Activated CD4-positive, alpha-beta memory T cell treated with anti-CD3 and anti-CD28 coated beads for 36 hours (primary cell): ENCODE measurements at places on chromosomes 11 and 22. TPM values are rescaled to one million over a fixed set of nuclear protein-coding genes. Genes with fewer than 3 reads are reported as not detected.

- H3K36me3 ChIP-seq = peaks cover 19% of the 10 kb centered on the region
- no peak for DNase-seq
- no peaks in the 10 kb centered on the region for H3K27me3 ChIP-seq
- no peaks in the 10 kb centered on the region for H3K4me1 ChIP-seq
Measured at GRCh38 chr11:64369440-64370421, 10.8 kb downstream of the RPS6KA4 start.

DNA sequence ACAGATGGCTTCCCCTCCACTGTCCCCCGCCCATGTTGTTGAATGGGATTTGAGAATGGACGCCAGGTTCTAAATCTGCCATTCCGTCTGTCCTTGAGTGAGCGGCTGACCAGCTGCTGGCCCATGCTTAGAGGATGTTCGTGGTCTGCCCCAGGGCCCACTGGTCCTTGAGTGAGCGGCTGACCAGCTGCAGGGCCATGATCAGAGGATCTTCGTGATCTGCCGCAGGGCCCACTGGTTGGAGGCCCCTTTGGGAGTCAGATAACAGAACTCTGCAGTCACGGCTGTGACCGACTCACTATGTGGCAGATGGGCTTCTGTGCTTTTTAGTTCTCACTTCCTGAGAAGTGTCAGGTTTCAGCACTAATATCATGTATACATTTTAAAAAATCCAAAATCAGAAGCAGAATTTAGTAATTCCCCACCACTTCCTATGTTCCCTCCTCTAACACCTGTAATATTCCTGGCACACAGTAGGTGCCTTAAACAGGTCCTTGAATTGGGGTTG is 54.1 kb downstream of the MICAL3 start:
- no peak overlapping the region for H3K27ac ChIP-seq
- H3K4me3 ChIP-seq = no peak overlapping the region
- H3K27me3 ChIP-seq = no peaks in the 10 kb centered on the region
- peaks cover 1% of the 10 kb centered on the region for H3K36me3 ChIP-seq
- H3K4me1 ChIP-seq = peaks cover 7% of the 10 kb centered on the region

DNA sequence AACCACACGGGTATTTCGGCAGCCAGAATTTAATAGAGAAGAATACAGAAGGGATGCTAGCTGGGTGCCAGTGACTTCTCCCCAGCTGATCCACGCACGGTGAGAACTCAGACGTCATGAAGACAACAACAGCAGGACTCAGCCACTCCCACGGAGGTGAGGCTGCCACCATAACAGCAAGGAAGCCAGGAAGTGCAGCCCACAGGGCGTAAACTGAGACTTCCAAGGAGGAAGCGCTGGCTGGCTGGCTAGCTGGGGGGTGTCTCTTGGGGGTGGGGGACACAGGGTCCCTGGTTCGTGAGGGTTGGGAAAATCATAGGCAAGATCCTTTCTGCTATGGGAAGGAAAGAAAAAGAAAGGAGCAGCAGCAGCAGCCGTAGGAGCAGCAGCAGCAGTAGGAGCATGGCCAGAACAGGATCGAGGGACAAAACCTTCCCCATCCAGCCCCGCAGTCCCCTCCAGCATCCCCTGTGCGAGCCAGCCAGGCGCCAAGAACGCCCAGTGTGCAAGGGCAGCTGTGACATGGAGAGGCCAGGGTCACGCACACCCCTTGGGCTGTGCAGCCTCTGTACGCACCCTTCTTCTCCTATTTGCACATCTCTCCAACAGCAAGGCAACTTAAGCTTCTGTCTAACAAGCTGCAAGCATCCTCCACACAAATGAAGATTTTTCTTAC is 49.6 kb upstream of the SHANK2 start:
- no peaks in the 10 kb centered on the region for H3K36me3 ChIP-seq
- no peak overlapping the region for H3K4me3 ChIP-seq
- H3K4me1 ChIP-seq = no peaks in the 10 kb centered on the region
- no peak for DNase-seq
- H3K27me3 ChIP-seq = peaks cover 8% of the 10 kb centered on the region

GRCh38 chr22:45124176-45124847 is 39.4 kb upstream of the NUP50 start:
- peaks cover 3% of the 10 kb centered on the region for H3K4me1 ChIP-seq
- peaks cover 3% of the 10 kb centered on the region for H3K27me3 ChIP-seq
- no peak overlapping the region for H3K4me3 ChIP-seq

GRCh38 chr11:92911478-92911877 is 58.0 kb upstream of the MTNR1B start:
- no peaks in the 10 kb centered on the region for H3K36me3 ChIP-seq
- no peaks in the 10 kb centered on the region for H3K4me1 ChIP-seq
- H3K27ac ChIP-seq = no peak overlapping the region

DNA sequence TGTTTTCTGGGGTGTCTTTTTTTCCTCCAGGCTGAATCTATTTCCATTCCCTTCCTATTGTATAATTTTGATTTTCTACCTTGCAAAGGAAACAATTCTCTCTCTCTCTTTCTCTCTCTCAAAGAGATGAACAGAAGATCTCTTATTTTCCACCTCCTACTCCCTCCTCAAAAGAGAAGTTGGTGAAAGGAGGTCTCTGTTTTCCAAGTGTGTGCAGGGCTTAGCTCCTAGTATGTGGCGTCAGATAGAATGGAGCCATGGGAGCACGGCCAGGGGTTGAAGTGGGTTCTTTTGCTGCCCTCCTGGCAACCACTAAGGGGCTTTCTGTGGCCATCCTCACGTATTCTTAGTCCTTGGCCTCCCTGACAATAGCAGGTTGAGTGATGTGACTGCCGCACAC is 480 bp downstream of the TRIM34 start:
- no peaks in the 10 kb centered on the region for H3K27me3 ChIP-seq
- H3K36me3 ChIP-seq = peaks cover 6% of the 10 kb centered on the region
- peak overlapping the region; percentile 98 for H3K4me3 ChIP-seq
- H3K27ac ChIP-seq = peak overlapping the region; percentile 49

DNA sequence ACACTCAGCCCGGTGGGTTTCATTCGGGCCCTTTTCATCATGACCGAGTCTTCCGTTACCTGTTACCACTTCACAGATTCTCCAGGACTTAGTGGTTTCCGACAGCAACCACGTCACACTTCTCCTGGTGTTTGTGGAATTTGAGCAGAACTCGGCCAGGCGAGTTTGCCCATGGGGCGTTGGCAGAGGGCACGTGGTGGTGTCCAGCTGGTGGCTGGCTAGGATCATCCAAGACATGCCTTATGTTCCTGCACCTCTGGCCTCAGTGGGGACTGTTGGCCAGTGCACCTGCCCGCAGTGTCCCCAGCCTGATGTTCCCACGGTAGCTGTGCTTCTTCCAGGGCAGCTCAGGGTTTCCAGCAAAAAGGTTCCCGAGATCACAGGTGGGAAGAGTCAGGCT is 87.3 kb downstream of the ARHGAP8 start:
- no peaks in the 10 kb centered on the region for H3K4me1 ChIP-seq
- peaks cover 1% of the 10 kb centered on the region for H3K36me3 ChIP-seq
- no peak overlapping the region for H3K27ac ChIP-seq
- H3K4me3 ChIP-seq = no peak overlapping the region

DNA sequence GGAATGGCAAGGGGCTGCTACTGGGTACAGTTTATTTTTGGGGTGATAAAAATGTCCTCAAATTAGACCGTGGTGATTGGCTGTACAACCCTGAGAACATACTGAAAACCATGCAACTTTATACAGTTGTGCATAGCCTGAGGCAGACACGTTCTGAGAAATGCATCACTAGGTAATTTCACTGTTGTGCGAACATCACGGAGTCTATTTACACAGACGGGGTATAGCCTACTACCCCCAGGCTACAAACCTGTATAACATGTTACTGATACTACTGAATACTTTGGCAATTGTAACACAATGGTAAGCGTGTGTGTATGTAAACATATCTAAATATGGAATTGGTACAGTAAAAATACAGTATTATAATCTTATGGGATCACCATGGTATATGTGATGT is 23.6 kb downstream of the NARS2 start:
- no peak overlapping the region for H3K27ac ChIP-seq
- H3K36me3 ChIP-seq = peaks cover 18% of the 10 kb centered on the region
- no peaks in the 10 kb centered on the region for H3K27me3 ChIP-seq
- DNase-seq = no peak
- H3K4me1 ChIP-seq = peaks cover 15% of the 10 kb centered on the region

DNA sequence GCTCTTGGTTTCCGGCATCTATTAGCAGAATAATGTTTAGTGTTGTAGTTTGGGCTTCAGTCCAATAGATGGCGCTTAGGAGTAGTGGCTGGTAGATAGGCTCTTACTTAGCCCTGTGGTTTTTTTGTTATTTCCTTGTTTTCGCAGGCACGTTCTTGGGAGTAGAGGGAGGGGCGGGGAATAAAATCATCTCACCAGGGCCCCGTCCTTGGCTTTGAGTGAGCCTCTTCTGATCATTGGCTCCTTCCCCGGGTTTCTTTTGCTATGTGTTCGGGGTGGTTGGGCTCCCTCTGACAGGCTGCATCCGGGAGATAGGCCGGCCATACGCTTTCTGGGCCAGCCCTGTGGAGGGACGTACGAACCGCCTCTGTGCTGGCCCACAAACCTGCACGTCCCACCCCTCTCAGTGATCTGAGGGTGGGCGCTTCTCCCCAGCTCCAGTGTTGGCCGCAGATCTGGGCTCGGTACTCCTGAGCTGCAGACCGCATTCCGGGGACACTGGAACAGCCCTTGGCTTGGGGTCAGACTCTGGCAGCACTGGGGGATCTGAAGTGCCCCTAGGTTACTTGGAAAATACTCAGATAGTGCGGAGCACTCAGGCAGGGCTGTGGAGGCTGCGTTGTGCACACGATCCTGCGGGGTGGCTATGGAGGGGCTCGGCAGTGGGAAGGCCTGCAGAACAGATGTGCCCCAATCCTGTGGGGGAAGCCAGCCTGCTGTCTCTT is 217.0 kb downstream of the DYNC2H1 start:
- peaks cover 6% of the 10 kb centered on the region for H3K4me1 ChIP-seq
- H3K27ac ChIP-seq = no peak overlapping the region
- no peak for DNase-seq
- no peak overlapping the region for H3K4me3 ChIP-seq
- H3K36me3 ChIP-seq = no peaks in the 10 kb centered on the region

GRCh38 chr11:114262681-114263512 is 33.3 kb upstream of the NNMT start:
- H3K36me3 ChIP-seq = no peaks in the 10 kb centered on the region
- no peak overlapping the region for H3K27ac ChIP-seq
- no peak overlapping the region for H3K4me3 ChIP-seq

DNA sequence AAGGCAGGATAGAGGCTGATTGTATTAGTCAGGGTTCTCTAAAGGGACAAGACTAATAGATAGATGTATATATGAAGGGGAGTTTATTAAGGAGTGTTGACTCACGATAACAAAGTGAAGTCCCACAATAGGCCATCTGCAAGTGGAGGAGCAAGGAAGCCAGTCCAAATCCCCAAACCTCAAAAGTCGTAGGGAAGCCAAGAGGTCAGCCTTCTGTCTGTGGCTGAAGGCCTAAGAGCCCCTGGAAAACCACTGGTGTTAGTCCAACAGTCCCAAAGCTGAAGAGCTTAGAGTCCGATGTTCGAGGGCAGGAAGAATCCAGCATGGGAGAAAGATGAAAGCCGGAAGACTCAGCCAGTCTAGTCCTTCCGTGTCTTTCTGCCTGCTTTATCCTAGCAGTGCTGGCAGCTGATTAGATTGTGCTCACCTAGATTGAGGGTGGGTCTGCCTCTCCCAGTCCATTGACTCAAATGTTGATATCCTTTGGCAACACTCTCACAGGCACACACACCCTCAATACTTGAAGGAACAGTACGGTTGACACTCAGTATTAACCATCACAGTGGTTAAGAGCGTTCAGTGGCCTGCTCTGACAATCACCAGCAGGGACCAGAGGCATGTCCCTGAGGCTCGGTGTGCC is 135.6 kb downstream of the CSNK2A3 start:
- DNase-seq = no peak
- H3K4me3 ChIP-seq = no peak overlapping the region
- no peaks in the 10 kb centered on the region for H3K27me3 ChIP-seq
- H3K4me1 ChIP-seq = no peaks in the 10 kb centered on the region
- H3K27ac ChIP-seq = no peak overlapping the region
- H3K36me3 ChIP-seq = no peaks in the 10 kb centered on the region

DNA sequence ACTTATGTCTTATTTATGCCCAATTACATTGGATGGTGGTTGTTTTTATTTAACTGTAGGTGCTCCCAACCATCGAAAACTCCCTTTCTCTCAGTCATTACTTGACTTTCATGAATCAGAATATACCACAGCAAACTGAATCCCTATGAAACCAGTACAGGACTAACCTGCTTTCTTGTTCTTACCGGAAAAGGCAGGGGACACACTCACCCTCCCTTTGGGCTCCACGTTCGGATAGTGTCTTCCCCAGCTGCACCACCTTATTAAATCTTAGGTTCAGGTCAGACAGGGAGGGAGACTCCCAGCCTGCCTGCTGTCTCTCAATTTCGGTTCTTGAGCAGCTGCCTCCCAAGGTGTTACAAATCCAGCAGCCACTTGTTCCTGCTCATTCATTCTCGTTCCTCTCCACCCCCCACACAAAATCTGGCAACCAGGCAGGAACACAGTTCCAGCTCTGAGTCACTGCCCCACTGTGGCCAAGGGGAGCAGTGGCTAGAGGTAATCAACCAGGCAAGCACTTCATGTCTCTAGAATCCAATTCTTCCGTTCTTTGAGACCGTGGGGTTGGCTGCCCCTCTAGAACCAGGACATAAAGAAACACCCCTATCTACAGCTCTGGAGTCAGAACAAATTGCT is 133.0 kb downstream of the PLEKHA7 start:
- DNase-seq = no peak
- H3K27me3 ChIP-seq = no peaks in the 10 kb centered on the region
- H3K36me3 ChIP-seq = no peaks in the 10 kb centered on the region
- H3K4me1 ChIP-seq = no peaks in the 10 kb centered on the region
- H3K27ac ChIP-seq = no peak overlapping the region
- no peak overlapping the region for H3K4me3 ChIP-seq

GRCh38 chr11:122714004-122714403 is 58.5 kb downstream of the UBASH3B start:
- no peaks in the 10 kb centered on the region for H3K27me3 ChIP-seq
- no peak for DNase-seq
- no peak overlapping the region for H3K27ac ChIP-seq
- H3K4me3 ChIP-seq = no peak overlapping the region
- H3K36me3 ChIP-seq = no peaks in the 10 kb centered on the region

GRCh38 chr11:18697576-18697975 is 1.0 kb upstream of the TMEM86A start:
- peaks cover 14% of the 10 kb centered on the region for H3K4me1 ChIP-seq
- no peaks in the 10 kb centered on the region for H3K27me3 ChIP-seq
- no peak overlapping the region for H3K27ac ChIP-seq
- DNase-seq = no peak
- no peak overlapping the region for H3K4me3 ChIP-seq

DNA sequence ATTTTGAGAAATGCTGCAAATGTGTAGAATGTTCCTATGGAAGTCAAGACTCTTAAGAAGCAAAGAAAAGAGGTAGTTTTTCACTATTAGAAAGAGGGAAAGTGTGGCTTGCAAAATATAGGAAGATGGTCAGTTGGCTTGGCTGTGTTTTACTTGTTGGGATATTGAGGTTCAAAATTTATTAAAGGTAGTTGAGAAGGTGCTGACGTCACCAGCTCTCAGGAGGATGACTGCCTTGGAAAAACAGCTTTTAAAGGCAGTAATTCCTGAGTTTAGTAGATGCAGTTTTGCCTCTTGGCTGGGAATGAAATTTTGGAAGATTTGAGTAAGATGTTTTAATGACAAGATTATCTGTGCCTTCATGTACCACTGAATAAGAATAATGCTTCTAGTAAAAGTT is 336 bp downstream of the OR4D9 start:
- peaks cover 14% of the 10 kb centered on the region for H3K4me1 ChIP-seq
- no peak overlapping the region for H3K27ac ChIP-seq
- H3K4me3 ChIP-seq = no peak overlapping the region

SLC17A6 gene
- total RNA-seq = not detected

FAM180B gene
- total RNA-seq = not detected

LRP4 gene
- not detected for total RNA-seq

ISX gene
- not detected for total RNA-seq

FOLR3 gene
- not detected for total RNA-seq

CELSR1 gene
- 0.36 TPM for total RNA-seq
